ENCODE measurements at places on chromosomes 3 and 15.

DNA sequence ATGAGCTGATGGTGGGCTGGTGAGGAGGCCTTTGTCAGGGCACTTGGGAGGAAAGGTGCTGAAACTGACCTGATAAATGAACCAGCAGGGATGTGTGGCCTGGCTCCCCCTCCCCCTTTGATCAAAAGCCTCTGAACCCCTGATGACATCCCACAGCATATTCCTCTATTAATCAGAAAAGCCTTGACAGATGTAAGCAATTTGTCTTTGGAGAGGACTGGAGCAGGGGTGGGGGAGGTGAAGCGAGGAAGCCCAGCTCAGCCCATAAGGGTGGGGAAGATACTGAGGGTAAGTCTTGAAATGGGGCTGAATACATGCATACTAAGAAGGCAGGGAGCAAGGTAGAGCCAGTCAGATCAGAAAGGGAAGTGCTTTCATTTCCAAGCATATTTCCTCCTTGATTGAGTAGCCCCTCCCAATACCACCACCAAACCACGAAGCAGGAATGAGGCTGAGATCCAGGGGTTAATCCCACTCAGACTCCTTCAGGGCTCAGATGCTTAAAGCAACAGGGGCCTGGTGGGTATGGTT is 34.7 kb upstream of the MRPS22 start:
- peak; percentile 78 for DNase-seq

- DNase-seq, result no peak
These were observed 75.5 kb downstream of the SCN10A start for GRCh38 chr3:38740537-38740936.

GRCh38 chr15:63509955-63510940 is 5.9 kb downstream of the USP3 start:
- DNase-seq, result peak; percentile 62

GRCh38 chr3:51932471-51933370 is 9.0 kb downstream of the RRP9 start:
- no peak for DNase-seq

DNA sequence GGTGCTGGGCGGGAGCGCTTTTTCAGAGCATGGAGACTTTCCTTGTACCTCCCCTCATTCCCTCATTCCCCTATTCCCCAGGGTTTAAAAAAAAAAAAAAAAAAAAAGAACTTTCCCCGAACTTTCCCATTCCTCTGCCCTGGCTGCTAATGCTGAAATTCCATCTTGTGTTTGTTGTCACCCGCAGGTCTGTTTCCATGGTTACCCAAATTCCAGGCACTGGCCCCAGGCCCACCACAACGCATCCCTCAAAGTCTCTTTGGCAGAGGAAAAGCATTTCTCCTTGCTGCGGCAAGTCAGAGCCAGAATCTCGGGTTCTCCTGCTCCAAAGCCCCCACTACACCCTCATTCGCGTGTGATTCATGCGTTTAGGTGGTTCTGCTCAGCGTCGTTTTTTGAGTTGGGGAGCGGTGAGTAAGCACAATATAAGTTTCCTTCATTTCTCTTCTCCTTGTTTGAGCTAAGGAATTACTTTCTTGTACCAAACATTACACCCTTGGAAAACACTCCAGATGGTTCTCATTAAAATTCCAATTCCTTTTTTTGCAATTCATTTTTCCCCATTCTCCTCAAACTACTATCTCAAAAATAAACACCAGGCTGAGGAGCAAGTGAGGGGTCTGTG is 21.6 kb downstream of the ANAPC13 start:
- no peak for DNase-seq

GRCh38 chr3:167837466-167837865 is 101.9 kb downstream of the SERPINI1 start:
- peak; percentile 41 for DNase-seq

DNA sequence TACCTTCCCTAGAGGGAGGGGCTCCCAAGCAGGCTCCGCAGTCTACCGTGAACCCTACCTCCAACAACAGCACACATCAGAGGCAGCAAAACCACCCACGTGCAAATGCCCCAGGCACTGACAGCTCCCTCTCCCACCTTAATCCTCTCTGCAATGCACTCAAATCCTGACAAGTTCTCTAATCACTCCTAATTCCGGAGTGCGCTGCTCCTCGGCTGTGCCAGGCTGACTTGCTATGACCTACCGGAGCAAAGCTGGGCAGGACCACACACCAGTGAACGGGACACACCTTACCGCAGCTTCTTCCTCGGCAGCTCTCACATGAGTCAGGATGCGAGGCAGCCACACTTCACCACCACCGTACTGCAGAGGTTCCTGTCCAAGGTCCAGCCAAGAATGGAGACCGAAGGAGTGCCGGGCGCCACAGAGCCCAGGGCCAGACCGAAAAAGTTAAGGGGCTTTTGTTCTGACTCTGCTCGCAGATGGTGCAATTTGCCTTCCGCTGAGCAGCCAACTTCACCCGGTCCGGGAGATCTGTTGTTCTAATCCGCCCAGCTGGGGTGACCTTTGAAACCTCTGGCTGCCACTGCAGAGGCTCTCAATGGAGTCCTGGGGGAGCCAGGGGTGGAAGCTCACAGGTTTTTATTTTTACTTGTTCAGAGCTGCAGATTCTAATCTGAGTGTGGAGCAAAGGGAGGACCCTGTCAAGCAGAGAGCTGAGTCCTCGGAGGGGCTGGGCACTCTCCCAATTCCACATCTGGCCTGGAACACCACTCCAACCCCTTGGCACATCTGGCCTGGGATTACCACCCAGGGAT is 84.4 kb downstream of the MYLK start:
- peak; percentile 83 for DNase-seq

DNA sequence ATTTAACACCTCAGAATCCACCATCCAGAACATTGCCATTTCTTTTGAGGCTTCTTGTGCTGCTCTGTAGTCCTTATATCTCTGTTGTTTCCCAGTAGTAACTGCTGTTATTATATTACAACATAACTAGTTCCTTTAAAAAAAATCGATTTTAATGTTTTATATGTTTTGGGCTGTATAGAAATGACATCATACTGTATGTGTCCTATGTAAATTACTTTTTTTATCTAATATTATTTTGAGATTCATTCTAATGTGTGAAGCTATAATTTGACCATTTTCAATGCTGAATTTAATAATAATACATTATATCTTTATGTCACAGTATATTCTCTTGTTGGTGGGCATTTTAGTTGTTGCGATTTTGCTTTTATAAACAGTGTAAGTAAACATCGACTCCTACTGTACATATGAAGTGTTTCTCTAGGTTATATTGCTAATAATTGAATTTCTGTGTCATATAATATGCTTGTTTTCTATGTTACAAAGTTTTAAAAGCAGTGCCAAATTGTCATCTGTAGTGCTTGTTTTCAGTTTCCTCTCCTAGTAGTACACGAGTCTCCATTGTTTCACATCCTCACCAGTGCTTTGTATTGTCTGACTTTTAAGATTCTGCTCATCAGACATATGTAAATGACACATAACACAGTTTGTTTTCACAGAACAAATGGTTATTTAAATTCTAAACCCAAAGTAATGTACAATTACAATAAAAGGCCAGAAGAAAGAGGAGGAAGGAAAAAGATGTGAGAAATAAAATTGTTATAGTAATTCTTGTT is 172.0 kb upstream of the LRRFIP2 start:
- no peak for DNase-seq

- peak; percentile 28 for DNase-seq
These were observed 36.1 kb downstream of the PTH1R start for GRCh38 chr3:46913644-46914043.

DNA sequence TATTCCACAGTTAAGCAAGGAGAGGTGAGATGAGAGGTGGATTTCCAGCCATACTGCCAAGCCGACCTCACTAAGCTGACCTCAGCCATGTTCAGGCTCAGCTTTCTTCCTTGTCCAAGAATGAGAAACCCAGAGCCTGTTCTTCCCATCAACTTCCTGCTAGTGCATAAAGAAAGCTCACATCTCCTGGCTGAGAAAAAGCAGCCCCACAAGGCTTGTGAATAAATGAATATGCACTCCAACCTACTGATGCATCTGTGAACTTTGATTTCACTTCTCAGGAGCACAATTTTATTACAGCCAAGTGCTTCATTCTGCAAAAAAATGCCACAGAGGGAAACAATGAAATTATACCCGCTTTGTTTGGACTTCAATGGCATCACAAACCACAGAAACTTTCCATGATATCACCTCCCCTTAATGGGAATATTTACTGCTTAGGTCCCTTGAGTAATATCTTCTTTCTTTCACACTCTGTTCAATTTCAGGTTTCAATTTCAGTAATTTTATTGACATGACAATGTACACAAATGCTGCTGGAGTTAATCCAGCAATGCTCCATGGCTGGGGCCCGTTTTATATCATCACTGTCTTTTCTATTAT is 437.0 kb upstream of the PPP2R3A start:
- DNase-seq, result no peak
